ENCODE measurements at places on chromosomes 6 and 20. TPM values are rescaled to one million over a fixed set of nuclear protein-coding genes. Genes with fewer than 3 reads are reported as not detected.

- no peak for DNase-seq
Observed at GRCh38 chr6:126529637-126530362, 189.9 kb downstream of the CENPW start.

The UBE2C gene
- 51.4 TPM for total RNA-seq

The PARD6B gene
- total RNA-seq: 0.13 TPM

The TCF21 gene
- not detected for total RNA-seq

DNA sequence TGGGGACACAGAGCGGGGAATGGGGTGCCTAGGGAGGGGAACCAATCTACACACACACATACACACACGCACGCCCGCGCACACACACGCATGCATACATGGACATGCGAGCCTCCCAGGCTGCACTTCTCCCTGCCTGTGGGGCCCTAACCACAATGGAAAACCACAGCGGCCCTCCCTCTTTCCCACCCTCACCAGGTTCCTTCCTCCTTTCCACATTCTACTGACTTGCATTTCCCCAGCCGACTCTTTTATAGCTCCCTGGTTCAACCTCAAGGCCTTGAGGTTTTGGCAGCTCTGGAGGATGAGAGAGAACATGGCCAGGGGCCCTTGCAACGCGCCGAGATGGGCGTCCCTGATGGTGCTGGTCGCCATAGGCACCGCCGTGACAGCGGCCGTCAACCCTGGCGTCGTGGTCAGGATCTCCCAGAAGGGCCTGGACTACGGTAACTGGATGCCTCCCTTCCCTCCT, at the start of gene BPI:
BPI (plus strand) TSS at position 249 of the 472 bp plus-strand sequence; CDS start at position 317, 68 bp downstream.
- no peak for DNase-seq

The HCRTR2 gene
- not detected for total RNA-seq

The CTAGE9 gene
- not detected for total RNA-seq

The GSTA3 gene
- not detected for total RNA-seq

The CENPQ gene
- total RNA-seq: 8.2 TPM

- no peak for DNase-seq
Observed at GRCh38 chr6:95093154-95093553, 484.2 kb upstream of the MANEA start.

DNA sequence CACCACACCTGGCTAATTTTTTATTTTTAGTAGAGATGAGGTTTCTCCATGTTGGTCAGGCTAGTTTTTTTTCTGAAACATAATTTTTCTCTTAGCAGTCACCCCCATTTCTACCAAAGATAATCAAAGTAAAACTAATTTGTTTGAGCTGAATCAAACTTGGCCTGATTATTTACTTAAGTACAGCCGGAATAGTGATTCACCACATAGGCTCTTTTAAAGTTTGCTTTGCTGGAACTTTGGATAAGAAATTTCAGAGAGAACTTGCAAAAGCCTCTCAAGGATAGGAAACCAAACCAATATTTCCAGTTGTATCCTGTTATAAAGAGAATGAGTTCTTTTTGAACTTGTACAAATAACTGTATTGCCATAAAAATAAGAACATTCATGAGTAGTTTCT, 105.0 kb upstream of the SYNCRIP start:
- DNase-seq: no peak

DNA sequence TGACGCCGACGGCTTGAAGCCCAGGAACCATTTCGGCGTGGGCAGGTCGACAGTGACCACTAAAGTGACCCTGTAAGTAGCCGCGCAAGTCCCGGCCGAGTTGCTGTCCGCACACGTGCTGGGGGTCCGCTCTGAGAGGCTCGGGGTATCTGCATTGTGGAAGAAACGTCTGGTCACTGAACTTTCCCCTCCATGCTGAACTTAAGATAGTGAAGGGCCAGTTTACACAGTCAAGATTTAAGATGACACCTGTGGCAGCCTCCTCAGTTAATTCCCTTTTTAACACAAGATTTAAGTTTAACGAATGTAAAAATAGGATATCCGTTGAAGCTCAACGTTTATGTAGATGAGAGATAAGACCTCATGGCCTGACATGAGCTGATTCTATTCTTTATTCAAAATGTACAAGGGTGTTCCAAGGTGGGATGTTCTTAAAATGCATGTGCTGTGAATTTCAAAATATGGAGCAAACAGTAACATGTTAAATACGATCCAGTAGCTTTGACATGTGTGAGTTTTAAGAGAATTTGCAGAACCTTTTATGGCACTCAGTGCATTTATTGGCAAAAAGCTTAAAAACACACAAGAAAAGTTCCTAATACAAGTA, 116.2 kb downstream of the RTN4IP1 start:
- no peak for DNase-seq

GRCh38 chr20:4068708-4069107, 53.4 kb upstream of the RNF24 start:
- no peak for DNase-seq

The CCM2L gene
- total RNA-seq: 6.4 TPM

- DNase-seq: no peak
Observed at GRCh38 chr6:168043848-168044415, 35.1 kb downstream of the FRMD1 start.

- no peak for DNase-seq
Observed at GRCh38 chr6:43713643-43714310, 26.2 kb upstream of the MRPS18A start.

DNA sequence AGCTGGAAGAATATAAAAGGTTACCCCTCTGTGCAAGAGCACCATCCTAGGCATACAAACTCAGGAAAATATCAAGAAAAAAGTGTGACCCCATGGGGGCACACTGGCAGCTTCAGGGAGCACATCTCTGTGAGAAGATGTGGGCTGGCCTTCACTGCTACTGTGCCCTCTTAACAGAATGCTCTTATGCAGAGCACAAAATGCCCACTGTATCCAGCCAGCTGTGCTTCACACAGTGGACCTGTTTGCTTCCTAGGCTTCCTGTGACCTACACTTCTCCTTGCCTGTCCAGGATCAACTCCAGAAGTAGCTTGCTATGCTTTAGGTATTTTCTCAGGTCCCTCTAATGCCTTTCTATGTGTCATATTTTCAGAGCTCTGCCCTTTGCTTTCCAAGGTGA, 380.2 kb upstream of the MMS22L start:
- no peak for DNase-seq

The ARFGEF3 gene
- total RNA-seq: 8.2 TPM

The TASP1 gene
- 9.2 TPM for total RNA-seq

DNA sequence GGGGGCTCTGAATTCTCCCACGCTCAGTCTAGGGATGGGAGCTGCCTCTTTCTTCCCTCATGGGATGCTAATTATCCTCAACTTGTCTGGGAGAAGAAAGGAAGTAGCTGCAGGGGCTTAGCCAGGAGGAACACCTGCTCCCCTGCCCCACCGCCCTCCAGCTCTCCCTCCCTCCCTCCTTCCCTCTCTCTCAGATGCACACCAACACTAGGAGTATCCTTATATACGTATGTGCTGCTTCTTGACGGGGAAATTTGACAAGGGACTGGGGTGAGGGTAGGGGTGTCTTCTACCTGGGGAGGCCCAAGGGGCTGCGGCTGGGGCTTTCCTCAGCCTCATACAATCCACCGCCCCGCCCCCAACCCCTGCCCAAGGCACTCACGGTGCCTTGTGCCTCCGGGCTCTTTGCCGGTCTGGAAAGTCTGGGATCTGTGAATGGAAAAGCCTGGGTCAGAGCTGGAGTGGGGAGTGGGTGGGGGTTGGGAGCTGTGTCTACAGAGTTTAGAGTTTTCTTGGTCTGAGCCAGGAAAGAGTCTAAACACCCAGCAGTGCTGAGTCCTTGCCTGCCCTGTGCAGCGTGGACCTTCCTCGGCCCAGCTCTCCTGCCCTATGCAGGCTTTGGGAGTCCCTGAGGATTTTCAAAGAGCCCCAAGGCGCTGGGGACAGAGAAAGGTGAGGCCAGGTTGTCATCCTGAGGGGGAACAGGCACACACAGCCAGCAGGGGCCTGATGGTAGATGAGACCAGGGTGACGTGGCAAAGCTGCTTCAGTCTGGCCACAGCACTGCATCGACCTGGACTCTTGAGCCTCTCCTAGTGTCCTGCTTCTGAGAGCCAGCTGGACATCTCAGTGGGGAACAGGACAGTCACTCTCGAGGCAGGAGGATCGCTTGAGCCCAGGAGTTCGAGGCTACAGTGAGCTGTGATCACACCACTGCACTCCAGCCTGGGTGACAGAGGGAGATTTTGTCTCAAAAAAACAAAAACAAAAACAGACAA, 29.3 kb upstream of the EMILIN3 start:
- no peak for DNase-seq

GRCh38 chr6:22940581-22941290, 371.4 kb downstream of the HDGFL1 start:
- no peak for DNase-seq

The AIF1 gene
- not detected for total RNA-seq

GRCh38 chr6:111894272-111894671, 21.0 kb upstream of the FYN start:
- no peak for DNase-seq

- DNase-seq: no peak
Observed at GRCh38 chr6:109671733-109672132, 19.3 kb downstream of the AK9 start.

DNA sequence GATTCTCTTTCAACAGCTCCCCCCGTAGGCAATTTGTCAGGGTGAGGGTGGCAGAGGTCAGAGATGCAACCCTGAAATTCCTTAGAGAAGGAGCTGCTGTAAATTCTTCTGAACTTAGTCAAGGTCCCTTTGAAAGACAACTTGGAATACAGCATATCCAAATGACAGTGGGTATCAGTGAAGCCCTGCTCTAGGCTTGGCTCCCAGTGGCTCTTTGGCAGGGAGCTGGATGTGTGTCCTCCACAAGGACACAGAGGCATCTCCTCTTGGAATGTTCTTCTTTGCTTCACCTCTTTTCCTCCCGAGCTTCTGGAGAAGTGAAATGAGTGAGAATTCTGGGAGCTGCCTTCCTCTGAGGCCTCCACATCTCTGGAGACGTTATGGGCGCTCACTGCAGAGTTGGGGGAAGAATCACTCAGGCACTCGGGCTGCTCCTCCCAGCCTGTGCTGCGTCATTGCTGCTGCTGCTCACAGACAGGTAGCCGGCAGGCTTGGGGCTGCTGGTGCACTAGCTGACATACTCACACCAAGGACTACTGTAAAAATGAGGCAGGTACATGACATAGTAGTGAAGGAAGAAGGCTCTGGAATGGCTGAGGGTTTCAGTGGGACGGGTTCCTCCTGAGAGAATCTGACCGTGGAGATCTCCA, 34.1 kb downstream of the DYNLT1 start:
- no peak for DNase-seq

DNA sequence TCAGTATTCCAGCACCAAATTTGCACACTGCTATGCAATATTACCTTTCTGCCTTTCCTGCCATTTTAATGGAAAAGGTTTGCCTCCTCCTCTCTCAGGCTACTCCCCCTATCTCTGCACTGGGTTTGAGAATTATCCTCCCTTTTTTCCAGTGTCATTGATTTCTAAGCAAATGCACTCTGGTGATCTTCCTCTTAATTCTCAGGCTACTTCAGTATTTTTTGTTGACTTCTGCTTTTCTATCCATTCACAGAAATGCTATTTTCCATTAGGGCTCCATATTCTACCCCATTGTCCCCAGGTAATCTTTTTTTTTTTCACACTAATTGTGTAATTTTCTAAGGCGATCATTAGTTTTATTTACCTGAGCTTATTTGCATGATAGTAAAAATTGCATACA, 144.0 kb downstream of the GJA1 start:
- no peak for DNase-seq

- DNase-seq: no peak
Observed at GRCh38 chr20:11957911-11958310, 40.2 kb downstream of the BTBD3 start.

- DNase-seq: no peak
Observed at GRCh38 chr6:144408161-144408560, 123.0 kb downstream of the UTRN start.

DNA sequence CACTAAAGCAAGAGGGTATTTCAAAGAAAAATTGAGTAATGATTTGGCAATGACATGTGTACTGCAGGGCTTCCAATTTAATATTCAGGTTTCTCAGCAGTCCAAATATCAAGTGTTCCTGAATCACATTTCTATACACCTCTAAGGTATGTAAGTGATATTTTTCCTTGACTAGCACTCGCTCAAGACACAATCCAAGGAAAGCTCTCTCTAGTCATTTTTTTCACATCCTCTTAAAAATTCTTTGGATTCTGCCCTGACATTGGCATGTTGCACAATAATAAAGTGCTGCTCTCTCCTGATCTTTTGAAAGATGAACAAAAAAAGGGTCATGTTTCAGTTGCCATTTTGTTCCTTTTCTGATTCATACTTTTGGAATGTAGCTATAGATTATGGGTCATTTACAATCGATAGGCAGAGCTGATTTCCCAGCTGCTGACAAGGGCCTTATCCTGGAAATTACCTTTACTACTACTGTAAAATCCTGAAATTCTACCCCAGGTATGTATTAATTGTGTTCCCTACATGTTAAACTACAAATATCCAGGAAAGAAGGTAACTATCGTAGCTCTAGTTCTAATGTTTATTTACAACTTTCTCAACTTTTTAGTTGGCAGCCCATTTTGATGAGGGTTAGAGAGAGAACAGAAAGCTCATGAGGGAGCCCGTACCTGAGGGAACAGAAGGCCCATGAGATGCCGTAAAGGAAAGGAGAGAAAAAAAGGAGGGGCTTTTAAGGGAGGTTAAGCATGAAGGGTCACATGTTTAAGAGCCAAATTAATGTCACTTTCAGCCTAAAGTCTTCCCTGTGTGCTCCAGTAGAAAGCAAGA, 22.2 kb upstream of the ADGRG6 start:
- no peak for DNase-seq

The COMMD7 gene
- 35.1 TPM for total RNA-seq

GRCh38 chr20:34370062-34370461, 7.0 kb downstream of the ITCH start:
- DNase-seq: no peak

GRCh38 chr20:20289331-20289730, 78.6 kb upstream of the INSM1 start:
- DNase-seq: no peak

- no peak for DNase-seq
Observed at GRCh38 chr6:129790785-129791184, 70.3 kb downstream of the TMEM244 start.

DNA sequence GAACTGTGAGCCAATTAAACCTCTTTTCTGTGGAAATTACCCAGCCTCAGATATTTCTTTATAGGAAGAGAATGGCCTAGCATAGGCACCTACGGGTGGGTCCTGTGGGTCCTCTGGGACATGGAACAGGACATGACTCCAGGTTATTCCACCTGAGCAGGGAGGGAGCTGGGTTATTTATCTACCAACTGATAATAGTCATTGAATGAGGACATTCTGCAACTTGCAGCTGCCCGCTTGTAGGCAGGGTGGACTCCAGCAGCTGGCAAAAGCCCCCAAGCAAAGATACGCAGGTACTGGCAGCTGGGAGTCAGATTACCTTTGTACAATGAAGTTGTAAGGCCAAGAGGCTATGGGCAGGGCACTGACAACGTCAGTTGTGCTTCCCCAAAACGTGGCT, 1.4 kb upstream of the BANF2 start:
- no peak for DNase-seq

GRCh38 chr20:50928469-50928868, 2.8 kb downstream of the ADNP start:
- no peak for DNase-seq

The SPATA25 gene
- total RNA-seq: 0.59 TPM

Measured in pulmonary artery endothelial cell (primary cell).